AG09309 (cell line): ENCODE measurements at places on chromosomes 1 and 21.

GRCh38 chr1:11781297-11781696 lies 19.3 kb downstream of the C1orf167 start:
- DNase-seq: no peak

DNA sequence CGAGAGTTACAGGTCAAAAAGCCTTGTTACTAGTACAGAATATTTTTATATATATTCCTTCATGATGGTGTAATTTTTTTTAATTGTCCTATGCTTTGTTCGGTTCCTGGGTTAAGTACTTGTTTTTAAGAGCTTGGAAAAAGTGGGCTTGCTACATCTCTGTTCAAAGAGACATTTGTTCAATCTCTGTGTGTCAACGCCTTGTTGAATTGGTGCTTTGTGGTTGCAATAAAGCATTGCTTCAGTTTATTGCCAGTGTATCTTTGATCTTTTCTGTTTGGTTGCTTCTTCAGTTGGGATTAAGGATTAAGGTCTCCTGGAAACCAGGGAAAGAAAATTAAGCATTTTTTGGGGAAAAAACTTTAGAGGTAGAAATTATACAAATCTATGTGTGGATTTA lies 47.7 kb upstream of the DNASE2B start:
- DNase-seq: no peak

GRCh38 chr1:7561331-7561921 lies 209.7 kb upstream of the VAMP3 start:
- no peak for DNase-seq

DNA sequence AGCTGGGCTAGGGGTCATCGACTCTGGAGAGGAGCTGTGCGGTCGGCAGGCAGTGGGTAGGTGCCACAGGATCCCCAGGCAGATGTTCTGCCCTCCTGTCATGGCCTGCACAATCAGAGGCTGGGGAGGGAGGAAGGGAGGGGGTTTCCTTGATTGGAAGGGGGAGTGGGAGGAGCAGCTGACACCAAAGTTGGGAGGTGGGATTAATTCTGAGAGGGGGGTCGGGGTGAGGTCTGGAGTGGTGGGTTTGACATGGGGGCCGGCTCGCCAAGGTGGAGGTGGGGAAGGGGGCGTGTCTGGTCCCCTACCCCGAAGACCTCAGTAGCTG lies 651 bp upstream of the HPCA start:
- DNase-seq: no peak

DNA sequence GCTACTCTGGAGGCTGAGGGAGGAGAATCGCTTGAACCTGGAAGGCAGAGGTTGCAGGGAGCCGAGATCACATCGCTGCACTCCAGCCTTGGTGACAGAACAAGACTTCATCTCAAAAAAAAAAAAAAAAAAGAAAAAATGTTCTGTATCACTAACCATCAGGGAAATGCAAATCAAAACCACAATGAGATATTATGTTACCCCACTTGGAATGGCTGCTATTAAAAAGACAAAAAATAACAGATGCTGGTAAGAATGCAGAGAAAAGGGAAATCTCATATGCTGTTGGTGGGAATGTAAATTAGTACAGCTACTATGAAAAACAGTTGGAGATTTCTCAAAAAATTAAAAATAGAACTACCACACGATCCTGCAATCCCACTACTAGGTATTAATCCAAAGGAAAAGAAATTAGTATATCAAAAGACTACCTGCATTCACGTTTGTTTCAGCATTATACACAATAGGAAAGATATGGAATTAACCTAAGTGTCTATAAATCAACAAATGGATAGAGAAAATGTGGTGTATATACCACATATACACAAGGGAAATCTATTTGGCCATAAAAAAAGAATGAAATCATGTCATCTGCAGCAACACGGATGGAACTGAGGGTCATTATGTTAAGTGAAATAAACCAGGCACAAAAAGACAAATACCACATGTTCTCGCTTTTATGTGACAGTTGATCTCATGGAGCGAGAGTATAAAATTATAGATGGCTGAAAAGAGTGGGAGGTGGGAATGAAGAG lies 62.6 kb downstream of the ABL2 start:
- DNase-seq: no peak

DNA sequence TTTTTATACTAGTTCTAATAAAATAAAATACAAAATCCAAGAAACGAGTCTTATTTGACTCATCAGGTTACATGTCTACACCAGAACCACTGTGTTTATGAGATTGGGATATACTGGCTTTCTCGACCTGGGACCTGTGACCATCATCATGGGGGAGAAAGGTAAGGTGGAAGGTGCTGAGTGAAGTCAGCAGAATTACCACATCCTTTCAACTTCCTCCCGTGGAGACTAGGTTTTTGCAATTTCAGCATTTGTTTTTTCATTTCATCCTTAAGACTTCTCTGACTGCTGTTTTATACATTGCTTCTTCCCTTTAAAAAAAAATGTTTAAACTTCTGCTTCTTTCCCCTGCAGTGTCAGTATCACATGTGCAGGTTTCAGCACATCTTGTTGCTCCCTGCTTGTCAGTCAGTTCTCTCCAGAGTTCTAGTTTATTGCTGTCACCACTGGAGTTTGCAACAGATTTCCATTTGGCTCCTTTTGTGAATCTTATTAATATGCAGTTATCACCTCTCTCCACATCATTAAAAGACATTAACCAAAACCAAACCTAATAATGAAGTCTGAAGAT lies 60.4 kb upstream of the HAO2 start:
- no peak for DNase-seq

DNA sequence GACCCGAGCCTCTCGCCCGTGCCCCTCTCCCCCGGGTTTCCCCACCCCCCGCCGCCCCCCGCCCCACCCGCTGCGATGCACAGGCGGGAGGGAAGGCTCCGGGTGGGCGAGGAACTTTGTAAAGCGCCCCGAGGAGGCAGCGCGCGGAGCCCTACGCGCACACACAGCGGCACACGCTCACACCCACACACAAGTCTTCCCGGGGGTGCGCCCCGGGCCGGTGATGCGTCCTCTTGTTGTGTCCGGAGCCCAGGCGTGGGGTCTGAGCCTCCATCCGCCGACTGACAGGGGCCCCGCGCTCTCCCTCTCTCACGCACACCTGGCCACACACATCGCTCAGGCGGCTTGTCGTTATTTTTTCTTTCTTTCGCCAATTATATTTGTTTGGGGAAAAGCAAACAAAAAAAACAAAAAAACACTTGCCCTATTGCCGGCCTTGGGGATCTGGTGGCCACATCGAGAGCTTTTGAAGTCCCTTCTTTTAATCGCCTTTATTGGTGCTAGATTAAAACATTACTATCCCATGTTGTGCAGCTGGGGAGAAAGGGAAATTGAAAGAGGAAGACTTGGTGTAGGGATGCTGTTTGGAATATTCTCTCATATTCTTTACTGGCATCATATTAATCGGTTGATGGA lies 770 bp downstream of the NTNG1 start:
- no peak for DNase-seq

- DNase-seq: no peak
Measured at GRCh38 chr1:51423073-51423821, 92.9 kb upstream of the TTC39A start.

DNA sequence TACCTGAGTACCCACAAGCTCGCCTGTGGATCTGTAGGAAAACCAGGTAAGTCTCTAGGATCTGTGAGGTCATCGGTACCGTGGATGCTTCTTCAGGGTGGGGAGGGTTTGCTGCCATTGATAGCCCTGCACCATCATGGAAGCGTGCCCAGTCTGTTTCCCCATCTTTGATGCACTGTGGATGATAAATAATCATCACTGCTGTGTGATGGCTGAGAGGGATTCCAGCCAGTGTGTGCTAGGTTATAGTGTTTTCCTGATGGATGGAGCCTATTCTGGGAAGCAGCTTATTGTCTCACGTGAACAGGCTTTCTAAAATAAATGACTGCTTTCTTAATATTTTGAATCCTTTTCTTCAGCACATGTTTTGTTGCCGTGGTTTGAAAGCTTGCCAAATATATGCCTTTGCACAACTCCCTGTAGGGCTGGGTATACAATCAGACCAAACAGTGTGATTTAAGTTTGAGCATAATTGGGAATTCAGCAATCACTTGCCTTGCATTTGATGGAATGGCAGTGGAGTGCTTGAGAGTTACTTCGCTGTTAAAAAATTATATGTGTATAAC lies 113.8 kb downstream of the CAMTA1 start:
- DNase-seq: no peak

- no peak for DNase-seq
Measured at GRCh38 chr21:38923429-38923828, 117.7 kb downstream of the ETS2 start.

DNA sequence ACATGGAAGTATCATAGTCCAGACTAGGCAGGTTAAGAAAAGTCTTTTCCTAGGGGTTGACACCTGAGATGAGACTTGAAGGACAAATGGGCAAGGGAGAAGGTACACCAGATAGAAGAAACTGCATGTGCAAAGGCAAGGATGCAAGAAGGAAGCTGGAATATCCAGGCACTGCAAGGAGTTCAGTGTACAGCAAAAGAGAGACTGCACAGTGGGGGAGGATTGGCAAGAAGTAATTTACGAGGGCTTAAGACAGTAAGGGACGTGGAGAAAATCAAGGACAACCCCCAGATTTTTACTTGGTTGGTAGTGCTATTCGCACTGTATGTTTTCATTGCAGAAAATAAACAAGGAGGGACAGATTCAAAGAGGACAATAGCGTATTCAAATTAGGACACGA lies 58.5 kb downstream of the DNM3 start:
- no peak for DNase-seq

GRCh38 chr1:33005117-33005837 lies 31.4 kb downstream of the AK2 start:
- no peak for DNase-seq

- peak; percentile 92 for DNase-seq
Measured at GRCh38 chr1:240031009-240031408, 60.7 kb upstream of the FMN2 start.

DNA sequence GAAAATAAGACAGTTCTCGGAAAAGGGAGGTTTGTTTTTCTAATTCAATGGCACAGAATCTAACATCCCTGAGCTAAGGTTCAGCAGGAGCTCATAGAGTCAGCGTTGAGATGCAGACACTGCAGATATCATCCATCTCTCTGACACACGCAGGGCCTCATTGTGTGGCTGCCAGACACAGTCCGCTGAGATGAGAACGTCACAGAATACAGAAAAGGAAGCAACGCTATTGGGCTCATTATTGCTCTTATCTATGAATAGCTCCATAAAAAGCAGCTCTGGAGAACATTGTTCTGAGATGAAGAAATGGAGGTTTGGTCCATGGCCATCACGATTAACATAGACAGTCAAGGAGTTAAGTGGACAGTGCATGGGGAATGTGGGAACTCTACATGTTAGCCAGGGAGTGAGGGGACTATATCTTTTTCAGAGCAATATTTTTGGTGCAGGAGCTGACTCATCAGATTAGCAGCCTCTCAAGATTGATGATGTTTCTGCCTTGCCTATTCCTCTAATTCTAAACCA lies 771.6 kb upstream of the CXADR start:
- no peak for DNase-seq

DNA sequence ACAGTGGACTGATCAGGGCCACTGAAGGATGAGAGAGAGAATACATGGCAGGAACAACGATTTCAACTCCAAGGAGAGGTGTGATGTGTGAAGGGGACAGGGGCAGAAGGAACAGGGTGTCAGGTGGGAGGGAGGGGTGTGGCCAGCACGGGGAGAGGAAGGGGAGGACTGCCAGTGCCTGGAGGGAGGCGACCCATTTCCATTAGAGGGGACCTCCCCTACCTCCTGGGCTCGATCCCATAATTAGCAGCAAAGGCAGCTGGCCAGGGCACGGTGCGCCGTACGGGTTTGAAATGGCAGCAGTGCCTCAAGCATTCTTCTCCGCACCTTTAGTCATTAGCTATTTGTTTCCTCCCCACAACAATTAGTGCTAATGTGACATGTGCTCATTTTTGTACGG lies 22.7 kb downstream of the CRYAA start:
- no peak for DNase-seq

DNA sequence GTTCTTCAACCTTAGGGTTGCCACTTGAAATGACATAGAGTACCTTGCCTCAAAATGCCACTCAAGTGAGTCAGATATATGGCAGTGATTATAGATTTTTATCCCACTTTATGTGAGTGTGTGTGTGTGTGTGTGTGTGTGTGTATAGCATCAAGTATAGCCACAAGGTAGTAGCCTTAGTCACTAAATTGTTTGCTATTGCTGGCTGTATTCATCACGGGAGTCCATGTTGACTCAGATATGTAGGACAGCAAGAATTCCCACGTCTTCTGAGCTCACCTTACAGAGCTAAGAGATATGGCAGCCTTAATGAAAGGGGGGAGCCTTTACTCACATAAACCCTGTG lies 9.3 kb downstream of the ETS2 start:
- no peak for DNase-seq

DNA sequence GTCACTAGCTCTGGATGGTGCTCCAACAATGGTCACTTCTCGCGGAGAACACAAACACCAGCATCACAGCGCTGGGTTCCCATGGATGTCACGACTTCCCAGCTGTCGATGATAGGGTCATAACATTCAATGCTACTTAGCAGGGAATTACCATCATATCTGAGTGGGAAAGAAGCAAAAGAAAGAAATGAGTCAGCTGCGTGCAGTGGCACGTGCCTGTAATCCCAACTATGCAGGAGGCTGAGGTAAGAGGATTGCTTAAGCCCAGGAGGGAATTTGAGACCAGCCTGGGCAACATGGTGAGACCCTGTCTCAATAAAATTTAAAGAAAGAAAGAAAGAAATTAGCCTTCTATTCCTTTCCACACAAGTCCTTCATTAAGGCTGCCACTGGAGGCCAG lies 3.6 kb upstream of the RABIF start:
- DNase-seq: no peak

DNA sequence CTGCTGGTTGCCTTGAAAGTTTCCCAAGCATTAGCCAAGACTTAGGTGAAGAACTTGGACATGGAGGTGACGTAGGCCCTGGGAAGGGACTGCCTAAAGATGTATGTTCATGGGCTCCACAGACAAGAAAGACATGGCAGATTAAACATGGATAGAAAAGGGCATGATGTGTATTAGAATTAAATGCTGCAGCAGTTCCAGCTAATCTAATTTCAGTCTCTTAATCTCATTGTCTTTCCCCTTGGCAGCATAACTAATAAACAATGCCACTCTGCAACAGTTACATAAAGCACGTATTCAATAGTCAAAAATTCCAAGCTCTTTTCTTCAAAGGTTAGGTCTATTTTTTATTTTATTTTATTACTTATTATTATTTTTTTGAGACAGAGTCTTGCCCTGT lies 251.6 kb downstream of the KIF26B start:
- DNase-seq: no peak

- DNase-seq: no peak
Measured at GRCh38 chr1:84116558-84116957, 27.5 kb upstream of the PRKACB start.

- no peak for DNase-seq
Measured at GRCh38 chr1:159970932-159971342, 16.9 kb upstream of the SLAMF9 start.

DNA sequence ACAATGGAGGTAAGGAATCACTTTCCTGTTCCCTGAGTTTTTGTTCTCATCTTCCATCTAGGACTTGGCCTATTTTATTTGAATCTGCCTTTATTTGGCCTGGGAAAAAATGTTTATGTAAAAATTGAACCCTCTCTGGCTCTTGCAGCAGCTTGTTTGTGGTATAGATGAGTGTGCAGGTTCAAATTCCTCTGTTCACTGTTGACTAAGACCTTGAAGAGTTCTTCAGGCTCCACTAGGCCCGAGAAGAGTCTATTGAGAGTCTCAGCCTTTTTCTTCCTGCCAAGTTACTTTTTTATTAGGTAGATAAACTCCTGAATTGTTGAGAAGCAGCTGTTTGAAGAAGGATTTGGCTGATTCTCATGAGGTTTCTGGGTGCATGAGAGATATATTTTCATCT lies 248.8 kb upstream of the ADGRL2 start:
- no peak for DNase-seq
